ENCODE measurements at places on chromosomes 4 and X.

GRCh38 chrX:75989806-75990590 is 182.9 kb upstream of the PBDC1 start:
- no peak for DNase-seq

DNA sequence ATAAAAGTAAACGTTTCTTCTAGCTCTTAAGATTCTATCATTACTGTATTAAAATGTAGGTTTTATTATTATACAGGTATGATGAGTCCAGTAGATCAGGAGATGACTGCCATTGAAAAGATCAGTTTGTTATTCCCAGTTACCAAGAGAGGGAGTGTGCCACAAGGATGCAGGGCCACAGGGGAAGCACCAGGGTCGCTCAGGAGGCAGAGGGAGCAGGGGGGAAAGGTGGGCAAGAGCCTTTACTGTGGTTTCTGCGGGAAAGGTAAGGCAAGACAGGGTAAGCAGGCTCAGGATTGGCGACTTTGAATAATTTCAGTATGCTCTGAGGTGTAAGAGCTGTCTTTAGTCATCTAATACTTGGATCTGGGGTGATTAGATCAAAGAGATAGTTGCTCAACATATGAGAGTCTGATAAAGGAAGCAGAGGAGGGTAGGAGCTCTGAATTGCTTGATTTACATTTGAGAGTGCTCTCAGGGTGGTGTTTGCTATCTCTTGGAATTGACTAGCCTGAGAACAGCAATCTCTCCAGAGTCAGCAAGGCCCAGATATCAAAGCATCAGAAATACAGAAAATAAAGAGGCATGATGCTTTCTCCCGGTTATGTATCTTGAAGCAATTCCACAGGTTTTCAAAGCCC is 86.0 kb downstream of the NDST3 start:
- no peak for DNase-seq

DNA sequence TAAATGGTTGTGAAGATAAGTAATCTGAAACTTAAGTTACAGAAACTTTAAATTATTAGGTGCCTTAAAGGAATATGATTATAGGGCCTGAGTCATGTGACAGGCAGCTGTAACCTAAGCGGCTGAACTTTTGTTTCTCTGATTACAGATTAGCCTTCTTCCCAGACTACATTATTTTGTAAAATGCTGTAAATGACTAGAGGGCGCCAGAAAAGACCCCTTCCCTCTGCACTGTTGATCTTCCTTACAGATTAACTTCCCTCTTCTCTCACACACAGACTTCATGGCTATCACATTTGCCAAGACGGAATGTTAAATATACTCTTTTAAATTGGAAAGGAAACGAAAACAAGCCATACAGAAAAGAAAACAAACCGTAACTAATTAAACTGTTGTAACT is 96.6 kb downstream of the EVC2 start:
- DNase-seq, result peak; percentile 12

- DNase-seq, result no peak
Observed at GRCh38 chr4:132827522-132827921, 321.6 kb upstream of the PCDH10 start.

GRCh38 chr4:74665876-74666275 is 128.4 kb downstream of the BTC start:
- no peak for DNase-seq

DNA sequence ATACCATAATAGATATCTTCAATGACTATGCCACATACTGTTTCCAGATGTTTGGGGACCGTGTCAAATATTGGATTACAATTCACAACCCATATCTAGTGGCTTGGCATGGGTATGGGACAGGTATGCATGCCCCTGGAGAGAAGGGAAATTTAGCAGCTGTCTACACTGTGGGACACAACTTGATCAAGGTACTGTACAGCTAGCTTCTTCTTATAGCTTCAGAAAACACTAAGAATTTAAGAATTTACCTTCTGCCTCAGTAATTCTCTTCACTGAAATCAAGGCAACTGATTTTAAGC is 805 bp downstream of the KLB start:
- no peak for DNase-seq

GRCh38 chrX:76454456-76454927 is 27.0 kb downstream of the MAGEE1 start:
- DNase-seq, result peak; percentile 3

DNA sequence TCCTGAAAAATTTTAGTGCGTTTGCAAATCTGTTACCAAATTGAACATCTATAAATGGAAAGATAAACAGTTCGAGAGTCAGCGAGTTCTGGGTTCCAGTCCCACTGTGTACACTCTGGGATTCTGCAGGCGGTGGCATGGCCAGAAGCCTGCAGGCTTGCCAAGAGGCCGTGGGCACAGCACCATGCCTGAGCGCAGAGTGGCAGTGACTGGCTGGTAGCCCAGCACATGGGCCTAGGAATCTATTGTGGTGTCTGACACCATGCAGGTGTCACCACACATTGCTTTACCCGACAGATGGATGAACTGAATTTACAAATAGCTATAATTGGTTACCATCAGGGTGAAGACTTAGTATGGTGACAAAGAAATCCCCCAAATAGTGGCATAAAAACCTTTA is 71.7 kb upstream of the TLR3 start:
- no peak for DNase-seq

DNA sequence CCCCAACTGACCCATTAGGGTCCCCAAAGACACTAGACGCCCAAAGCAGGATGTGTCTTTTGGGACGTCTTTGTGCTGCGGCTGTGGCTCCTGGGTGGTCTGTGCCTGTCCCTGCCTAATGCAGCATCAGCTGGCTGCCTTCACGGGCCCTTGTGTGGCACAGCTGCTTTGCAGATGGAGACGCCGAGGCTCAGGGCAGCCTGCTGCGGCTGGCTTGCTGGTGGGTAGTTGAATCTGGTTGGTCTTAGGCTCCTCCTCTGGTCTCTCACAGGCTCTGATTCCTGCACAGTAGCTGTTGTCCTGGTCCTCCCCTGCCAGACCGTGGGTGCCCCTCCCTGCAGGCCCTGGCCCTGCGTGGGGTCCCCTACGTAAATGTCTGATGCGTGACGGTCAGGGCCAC is 8.1 kb downstream of the CPZ start:
- no peak for DNase-seq

- DNase-seq, result no peak
Observed at GRCh38 chrX:154661170-154661569, 7.8 kb upstream of the CTAG2 start.

DNA sequence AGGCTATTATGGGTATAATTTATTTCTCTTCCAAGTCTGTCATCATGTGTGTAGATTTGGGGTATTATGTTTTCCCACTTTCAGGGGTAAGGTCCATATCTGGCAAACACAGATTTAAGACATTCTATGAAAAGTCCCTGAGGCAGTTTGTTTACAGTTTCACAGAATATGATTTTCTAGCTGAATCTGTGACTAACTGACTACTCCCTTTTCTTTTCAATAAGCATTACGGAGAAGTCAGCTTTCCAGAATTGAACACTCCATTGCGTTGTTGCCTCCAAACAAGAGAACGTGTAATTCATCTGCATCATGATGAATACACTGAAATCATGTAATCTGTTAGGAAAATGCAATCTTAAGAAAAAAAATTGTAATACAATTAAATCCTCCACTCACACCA is 226.7 kb upstream of the SFRP2 start:
- no peak for DNase-seq

- no peak for DNase-seq
Observed at GRCh38 chrX:16488959-16489358, 161.0 kb upstream of the S100G start.

All from right kidney (tissue), 9 donors.